ENCODE measurements at places on chromosomes 1 and 21.

GRCh38 chr1:33443705-33444180 lies 12.8 kb upstream of the PHC2 start:
- DNase-seq, result no peak

- DNase-seq, result no peak
Measured at GRCh38 chr1:245440922-245441321, 286.1 kb downstream of the KIF26B start.

DNA sequence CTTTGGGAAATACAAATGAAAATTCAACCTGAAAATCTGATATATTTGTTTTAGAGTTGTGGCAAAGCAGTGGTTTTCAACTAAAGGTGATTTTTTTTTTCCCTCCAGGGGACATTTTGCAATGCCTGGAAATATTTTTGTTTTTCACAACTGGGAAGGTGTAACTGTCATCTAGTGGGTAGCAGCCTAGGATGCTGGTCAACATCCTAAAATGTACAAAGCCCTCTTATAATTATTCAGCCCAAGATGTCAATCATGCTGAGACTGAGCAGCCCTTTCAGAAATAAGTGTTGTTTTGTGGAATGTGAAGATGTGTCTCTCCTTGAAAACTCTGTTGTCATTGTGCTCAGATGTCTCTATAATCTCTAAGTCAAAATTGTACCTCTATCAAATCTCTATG lies 95.2 kb upstream of the NCAM2 start:
- DNase-seq, result no peak

GRCh38 chr21:45485686-45486442 lies 56.4 kb downstream of the SLC19A1 start:
- DNase-seq, result no peak

DNA sequence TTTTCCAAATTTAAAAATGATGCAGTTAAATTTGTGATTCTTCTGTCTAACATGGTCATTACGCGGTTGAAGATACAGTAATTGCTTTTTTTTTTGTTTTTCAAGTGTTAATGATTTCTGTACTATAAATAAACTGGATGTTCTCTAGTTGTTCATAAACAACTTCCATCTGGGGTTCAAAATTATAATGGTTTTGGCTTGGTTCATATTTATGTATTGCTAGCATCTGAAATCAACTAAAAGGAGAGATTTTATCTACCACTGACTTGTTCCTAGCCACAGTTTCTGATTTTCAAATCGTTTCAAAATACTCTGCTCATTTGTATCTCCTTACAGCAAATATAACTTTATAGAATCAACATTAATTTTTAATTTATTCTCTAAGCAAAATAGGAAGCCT lies 35.2 kb upstream of the PLPPR4 start:
- DNase-seq, result no peak

DNA sequence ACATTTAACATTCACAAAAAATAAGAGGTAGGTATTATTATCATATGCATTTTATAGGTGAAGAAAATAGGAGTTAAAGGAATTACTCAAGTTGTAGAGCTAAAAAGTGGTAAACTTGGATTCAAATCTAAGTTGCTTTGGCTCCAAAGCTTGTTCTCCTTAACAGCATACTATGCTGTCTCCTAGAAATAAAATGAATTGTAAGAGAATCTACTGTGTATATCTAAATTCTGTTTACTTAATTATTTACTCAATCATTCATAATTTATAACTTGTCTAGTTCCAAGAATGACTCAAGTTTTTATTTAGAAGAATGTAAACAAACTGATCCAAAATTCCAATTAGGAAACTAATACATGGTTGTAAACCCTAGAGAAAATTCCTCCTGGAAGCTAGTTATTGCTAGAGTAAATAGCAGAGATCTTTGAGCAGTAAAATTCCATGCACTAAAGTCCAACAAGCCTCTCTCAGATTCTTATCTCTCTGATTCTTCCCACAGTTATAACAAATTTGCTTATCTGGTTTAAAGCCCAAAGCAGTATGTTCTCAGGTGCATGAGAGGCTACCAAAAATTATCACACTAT lies 132.5 kb upstream of the DPT start:
- no peak for DNase-seq

- DNase-seq, result no peak
Measured at GRCh38 chr1:157269656-157270375, 131.6 kb upstream of the ETV3 start.

- no peak for DNase-seq
Measured at GRCh38 chr1:199821029-199821779, 206.3 kb upstream of the NR5A2 start.

- no peak for DNase-seq
Measured at GRCh38 chr21:45256021-45256911, 31.4 kb downstream of the POFUT2 start.

- DNase-seq, result no peak
Measured at GRCh38 chr21:41962425-41962966, 8.7 kb upstream of the C2CD2 start.

- no peak for DNase-seq
Measured at GRCh38 chr1:26166719-26167281, 2.0 kb downstream of the C1orf232 start.

GRCh38 chr1:65694933-65695332 lies 97.8 kb upstream of the PDE4B start:
- no peak for DNase-seq

GRCh38 chr1:75602486-75602885 lies 8.4 kb downstream of the SLC44A5 start:
- DNase-seq, result no peak
